ENCODE measurements at places on chromosomes 4 and X.

DNA sequence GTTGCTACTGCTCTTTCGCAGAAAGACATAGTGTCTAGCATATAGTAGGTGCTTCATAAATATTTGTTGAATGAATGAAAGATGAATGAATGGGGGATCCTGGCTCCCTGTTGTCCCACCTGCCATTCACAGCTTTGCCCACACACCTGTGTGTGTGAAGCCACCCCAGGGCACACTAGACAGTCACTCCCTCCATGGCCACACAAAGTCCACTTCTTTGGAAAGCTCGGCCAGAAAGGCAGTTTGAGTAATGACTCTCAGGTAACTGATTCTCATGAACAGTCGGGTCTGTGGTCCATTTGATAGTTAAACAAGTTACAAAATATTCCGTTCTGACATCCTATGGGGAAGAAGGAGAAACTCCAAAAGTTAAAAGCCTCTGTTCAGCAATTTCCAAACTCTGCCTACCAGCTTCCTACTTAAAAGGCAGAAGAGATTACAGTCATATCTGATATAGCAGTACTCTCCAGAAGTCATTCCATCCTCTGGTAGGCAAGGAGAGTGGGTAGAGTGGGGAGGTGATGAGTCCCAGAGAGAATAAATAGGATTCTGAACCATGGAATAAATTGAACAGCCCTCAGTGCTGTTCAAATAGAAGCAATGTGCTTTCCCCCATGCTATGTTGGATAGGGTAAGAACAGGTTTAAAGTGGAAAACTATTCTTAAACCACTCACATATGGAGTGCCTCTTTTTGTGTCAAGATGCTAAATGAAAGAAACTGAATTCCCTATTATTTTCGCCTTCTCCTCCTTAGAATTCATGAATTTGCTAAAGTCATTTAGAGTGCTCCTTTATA lies 204.9 kb upstream of the GALNT7 start:
- DNase-seq = no peak

- no peak for DNase-seq
These were observed 2.2 kb upstream of the SFRP2 start for GRCh38 chr4:153790962-153791551.

DNA sequence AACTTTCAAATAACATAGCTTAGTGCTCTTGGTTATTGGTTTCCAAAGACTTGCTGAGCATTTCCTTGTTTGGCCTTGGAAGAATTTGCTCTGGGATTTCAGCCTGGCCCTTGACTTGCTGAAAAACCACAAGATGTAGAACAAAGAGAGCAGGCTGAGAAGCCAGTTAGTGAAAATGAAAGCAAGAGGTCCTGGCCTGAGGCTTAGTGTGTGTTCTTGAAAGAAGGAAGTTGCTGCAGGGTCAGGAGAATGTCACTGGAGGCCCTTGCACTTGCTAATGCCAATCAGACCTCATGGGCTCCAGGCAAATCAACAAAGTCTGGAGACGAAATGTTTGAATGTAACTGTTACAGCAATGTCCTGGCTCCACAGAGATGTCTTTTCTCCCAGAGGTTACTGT lies 79.4 kb downstream of the SYNPO2 start:
- DNase-seq = no peak

DNA sequence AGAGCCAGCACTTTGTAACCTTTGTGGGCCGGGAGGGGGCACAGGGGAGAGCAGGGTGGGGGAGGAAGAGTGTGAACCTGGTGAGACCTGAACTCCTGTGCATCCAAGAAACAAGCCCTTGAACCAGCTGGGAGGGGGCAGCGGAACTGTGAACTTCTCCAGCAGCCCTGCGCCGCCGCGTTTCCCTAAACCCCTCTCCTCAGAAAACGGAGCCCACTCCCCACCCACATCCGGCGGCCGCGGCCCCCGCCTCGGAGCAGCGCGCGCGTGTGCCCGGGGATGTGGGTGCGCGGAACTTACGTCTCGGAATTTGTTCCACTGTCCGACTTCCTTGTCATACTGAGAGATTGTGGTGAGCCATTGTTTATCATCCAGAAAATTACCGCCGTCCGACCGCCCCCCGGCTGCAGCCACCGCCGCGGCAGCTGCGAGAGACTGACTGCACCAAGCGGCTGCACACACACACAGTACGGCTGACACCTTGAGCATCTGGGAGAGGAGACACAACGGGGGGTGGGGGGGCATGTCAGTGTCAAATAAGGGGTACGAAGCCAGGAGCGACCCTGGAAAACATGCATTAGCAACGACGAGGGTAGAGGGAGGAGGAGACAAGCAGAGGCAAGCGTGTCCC lies 494 bp downstream of the SPOCK3 start:
- DNase-seq = peak; percentile 20

GRCh38 chr4:40940756-40941155 lies 191.0 kb downstream of the NSUN7 start:
- no peak for DNase-seq

DNA sequence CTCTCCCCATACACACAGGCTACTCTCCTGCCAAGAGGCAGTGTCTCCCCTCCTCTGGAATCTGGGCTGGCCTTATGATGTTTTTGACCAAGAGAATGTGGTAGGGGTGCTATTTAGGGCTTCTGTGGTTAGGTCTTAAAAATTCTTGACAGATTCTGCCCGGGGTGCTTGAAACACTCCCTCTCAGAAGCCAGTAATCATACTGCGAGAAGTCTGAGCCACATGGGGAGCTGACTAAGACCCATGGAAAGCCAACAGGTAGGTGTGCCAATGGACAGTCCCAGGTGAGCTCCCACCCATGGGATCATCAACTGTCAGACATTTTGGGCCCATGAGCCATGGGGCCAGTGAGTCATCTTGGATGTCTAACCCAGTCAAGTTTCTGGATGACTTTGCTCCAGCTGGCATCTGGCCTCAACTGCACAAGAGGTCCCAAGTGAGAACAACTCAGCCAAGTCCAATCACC lies 315.7 kb downstream of the FBXW7 start:
- DNase-seq = no peak

- DNase-seq = no peak
These were observed 552.6 kb downstream of the INPP4B start for GRCh38 chr4:142293536-142293935.

GRCh38 chr4:185204238-185204910 lies 574 bp upstream of the CFAP97 start:
- no peak for DNase-seq

- DNase-seq = no peak
These were observed 2158.6 kb upstream of the TENM3 start for GRCh38 chr4:180084561-180084960.

DNA sequence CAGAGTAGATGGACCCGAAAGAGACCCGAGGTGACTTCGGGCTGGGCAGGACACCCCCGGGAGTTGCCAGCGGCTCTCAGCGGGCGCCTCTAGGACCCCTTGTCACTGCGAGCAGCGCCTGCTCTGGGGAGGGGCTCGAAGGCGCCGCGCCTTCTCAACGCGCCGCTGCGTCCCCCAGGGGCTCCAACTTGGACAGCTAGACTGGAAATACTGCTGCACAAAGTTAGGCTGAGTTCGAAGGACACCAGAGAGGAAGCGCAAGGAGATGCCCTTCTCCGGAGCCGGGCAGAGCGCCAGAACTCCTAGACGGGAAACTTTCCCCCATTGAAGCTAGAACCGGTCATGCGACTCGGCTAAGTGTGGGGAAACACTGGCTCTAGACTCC lies 493 bp upstream of the KCNIP4 start:
- no peak for DNase-seq

All from NCI-H1436 (cell line).